ENCODE measurements at places on chromosomes 4 and X.

- no peak for DNase-seq
- H3K4me1 ChIP-seq: no peaks in the 10 kb centered on the region
- H3K4me3 ChIP-seq: no peak overlapping the region
- H3K27ac ChIP-seq: no peak overlapping the region
- H3K36me3 ChIP-seq: no peaks in the 10 kb centered on the region
Observed at GRCh38 chr4:100688368-100688767, 170.5 kb upstream of the EMCN start.

DNA sequence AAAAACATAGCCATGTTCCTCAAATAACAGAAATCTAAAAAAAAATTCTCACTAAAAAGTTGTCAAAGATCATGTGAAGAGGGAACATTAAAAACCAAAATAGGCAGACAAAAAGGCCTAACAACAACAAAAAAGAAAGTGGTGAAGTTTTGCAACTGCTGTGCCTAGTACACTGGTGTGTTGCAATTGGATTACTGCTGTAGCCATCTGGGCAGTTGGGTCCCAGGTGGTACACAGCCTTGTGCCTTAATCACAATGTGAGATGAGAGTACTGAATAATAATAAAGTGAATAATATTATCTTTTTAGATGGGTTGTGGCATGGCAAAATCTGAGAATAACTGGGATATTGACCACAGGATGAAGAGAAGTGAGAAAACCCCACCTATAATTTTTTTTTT is 12.0 kb downstream of the C4orf54 start:
- peaks cover 14% of the 10 kb centered on the region for H3K27me3 ChIP-seq
- H3K36me3 ChIP-seq: no peaks in the 10 kb centered on the region
- no peak overlapping the region for H3K4me3 ChIP-seq
- H3K4me1 ChIP-seq: no peaks in the 10 kb centered on the region

DNA sequence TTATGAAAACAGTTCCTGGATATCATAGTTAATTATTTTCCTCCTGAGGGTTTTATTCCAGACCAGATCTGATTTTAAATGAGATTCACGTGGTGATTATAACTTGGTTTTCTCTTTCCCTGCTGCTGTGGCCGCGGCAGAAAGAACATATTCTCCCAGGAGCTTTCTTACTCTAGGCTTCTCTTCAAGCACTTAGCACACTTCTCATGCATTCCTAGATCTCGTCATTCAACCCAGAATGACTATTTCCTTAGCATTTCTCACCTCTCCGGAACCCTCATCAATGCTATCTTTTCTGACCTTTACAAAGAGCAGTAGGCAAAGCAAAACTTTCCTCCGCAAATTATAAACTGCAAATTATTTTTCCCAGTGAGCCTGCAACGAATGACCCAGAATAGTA is 122.9 kb downstream of the GPAT3 start:
- H3K36me3 ChIP-seq: no peaks in the 10 kb centered on the region
- no peak overlapping the region for H3K27ac ChIP-seq
- no peak overlapping the region for H3K4me3 ChIP-seq
- peaks cover 7% of the 10 kb centered on the region for H3K4me1 ChIP-seq
- DNase-seq: no peak
- peaks cover 3% of the 10 kb centered on the region for H3K27me3 ChIP-seq

- H3K27ac ChIP-seq: no peak overlapping the region
- DNase-seq: no peak
- H3K27me3 ChIP-seq: no peaks in the 10 kb centered on the region
- H3K36me3 ChIP-seq: no peaks in the 10 kb centered on the region
Observed at GRCh38 chr4:129623233-129623875, 527.4 kb downstream of the C4orf33 start.

GRCh38 chrX:41137589-41137988 is 52.3 kb downstream of the USP9X start:
- H3K4me3 ChIP-seq: no peak overlapping the region
- H3K27me3 ChIP-seq: no peaks in the 10 kb centered on the region
- peaks cover 19% of the 10 kb centered on the region for H3K36me3 ChIP-seq

GRCh38 chr4:80156410-80156809 is 40.9 kb upstream of the PRDM8 start:
- no peak overlapping the region for H3K27ac ChIP-seq
- no peak for DNase-seq
- no peak overlapping the region for H3K4me3 ChIP-seq
- H3K36me3 ChIP-seq: peaks cover 2% of the 10 kb centered on the region
- peaks cover 6% of the 10 kb centered on the region for H3K27me3 ChIP-seq

Measured in activated naive CD4-positive, alpha-beta T cell treated with anti-CD3 and anti-CD28 coated beads, Interleukin-2, amount 10 ng/mL, durations not matched to agents 7 days and 5 days (primary cell).